ENCODE measurements at places on chromosomes 3 and 15.

DNA sequence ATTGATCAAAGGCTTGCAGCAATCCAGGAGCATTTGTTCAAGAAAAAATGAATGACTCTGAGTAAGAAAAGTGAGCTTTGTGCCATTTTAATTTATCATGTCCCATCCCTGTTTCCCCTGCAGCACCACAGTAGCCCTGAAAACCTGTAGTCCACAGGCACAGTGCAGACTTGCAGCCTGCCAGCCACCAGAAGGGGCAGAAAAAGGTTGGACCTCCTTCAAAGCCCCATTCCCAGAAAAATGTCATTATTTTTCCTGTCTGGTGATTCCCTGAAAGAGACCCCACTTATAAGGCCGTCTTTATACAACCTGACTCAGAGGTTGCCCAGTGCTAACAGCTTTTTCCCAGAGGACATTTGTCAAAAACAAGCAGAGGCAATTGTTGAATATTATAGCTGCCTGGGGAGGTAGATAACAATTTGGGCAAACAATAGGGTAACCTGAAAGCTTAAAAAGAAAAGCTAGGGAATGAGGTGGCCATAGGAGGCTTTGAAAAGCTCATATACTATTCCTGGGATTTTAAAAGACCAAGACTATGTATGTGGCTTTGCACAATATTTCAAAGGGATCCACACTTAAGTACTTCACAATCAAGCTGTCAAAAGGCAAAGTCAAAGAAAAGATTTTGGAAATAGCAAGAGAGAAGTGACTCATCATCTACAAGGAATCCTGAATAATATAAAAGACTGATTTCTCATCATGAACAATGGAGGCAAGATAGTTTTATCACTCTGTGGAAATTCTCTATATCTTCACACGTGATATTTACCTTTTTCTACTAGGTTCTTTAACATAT is 136.8 kb upstream of the PLXNA1 start:
- DNase-seq: no peak

- no peak for DNase-seq
These were observed 54.7 kb upstream of the PPARG start for GRCh38 chr3:12234192-12234591.

DNA sequence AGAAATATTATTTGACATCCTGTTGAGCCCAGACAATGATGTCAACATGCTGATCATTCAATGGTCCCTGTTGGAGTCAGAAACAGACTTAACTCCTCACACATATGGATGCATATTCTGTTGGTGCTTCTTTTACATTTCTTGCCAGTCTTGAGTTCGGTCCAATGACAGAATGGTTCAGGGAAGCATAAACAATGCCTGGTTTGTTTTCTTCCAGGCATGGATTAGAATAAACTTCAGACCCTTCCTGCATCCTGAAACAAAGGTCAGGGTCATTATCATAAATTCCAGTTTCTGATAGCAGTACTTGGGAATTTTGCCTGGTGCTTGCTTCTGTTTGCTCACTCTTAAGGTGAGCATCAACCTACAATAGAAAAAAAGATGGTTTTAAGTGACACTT is 33.3 kb downstream of the BTLA start:
- no peak for DNase-seq

DNA sequence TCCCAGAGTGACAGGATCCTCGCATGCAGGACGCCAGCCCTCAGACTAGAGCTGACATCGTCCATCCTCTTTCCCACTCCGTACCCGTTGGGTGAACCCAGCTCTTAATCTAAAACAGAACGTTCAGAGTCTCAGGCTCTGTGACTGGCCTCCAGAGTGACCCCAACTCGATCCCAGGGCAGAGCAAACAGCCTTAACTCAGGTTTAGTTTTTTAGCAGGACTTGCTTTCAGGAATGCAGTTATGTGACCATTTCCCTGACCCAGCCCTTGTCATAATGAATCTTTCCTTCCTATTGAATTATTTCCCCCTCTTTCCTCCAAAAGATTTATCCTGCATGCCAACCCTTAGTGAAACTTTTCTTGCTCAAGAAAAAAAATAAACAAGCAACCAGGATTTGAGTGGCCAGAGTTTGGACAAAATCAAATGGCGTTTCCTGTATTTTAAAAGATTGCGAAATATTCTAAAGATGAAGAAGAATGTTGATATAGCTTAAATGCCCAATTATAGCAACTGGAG is 47.8 kb upstream of the RARB start:
- DNase-seq: no peak

DNA sequence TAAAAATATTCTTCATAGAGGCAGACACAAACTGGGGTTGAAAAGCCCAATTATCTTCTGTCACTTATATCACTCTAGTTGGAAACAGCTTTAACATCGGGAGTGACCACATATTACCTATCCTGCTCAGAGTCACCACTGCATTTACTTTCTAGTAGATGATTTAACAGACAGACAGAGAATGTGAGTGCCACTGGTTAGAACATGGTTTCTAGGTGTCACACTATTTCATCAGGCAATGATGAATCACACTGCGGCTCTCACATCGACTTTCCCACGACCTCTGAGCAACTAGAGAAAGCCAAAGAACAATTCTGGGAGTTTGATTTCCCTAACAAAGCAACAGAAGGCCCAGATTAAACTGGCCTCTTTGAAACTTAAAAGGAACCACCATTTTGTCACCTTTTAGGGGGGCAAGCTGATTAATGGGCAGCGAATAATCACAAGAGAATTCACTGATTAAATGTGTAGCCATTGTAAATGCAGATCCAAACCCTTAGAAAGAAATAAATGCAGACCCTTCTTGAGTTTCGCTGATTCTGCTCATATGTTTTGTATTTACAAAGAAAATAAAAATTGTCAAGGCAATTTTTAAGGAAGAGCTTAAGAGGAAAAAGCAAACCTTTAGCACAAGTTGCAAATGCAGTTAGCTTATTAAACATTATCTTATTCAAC is 112.6 kb upstream of the KBTBD8 start:
- DNase-seq: no peak
